ENCODE measurements at places on chromosomes 13 and 19.
A peak's percentile ranks its signal among the peaks of the same experiment; 100 is the strongest.

GRCh38 chr19:38449518-38449917 is 16.0 kb downstream of the RYR1 start:
- DNase-seq = no peak

- no peak for DNase-seq
Observed at GRCh38 chr13:74144269-74144668, 10.1 kb upstream of the KLF12 start.

DNA sequence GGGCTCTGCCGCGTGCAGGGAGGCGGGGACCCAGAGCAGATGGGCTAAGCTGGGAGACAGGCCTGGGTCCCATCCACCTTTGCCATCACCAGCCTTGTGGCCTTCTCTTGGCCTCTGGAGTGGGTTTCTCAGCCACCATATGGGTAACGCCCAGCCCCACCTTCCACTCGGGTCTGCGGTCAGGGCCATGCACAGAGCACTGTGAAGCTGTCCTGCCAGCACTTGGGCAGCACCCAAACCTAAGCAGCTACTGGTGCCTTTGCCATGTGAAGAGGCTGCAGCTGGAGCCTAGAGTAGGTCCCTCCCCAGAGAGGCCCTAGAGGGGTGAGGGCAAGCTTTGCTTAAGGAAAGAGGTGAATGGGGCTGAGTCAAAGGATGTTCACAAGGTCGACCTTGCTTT is 24.1 kb upstream of the NPAS1 start:
- DNase-seq = no peak

- DNase-seq = no peak
Observed at GRCh38 chr19:42284591-42285341, 15.7 kb downstream of the CIC start.

GRCh38 chr13:33034882-33035520 is 18.8 kb downstream of the KL start:
- DNase-seq = no peak

- DNase-seq = peak; percentile 23
Observed at GRCh38 chr19:46009530-46010510, 13.0 kb downstream of the PGLYRP1 start.

DNA sequence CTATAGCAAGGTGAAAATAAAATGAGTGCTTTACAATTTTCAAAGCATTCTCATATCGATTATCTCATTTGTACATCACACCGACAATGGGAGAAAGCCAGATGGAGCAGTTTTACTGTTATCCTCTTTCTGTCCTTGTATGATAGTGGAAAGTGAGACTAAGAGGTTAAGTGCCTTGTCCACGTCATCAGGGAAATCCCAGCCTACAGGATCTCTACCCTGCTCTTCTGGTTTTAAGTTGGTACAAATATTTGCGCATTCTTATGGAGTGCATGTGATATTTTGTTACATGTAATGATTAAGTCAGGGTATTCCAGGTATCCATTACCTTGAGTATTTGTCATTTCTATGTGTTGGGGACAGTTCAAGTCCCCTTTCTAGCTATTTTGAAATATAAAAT is 12.4 kb upstream of the ENOX1 start:
- DNase-seq = no peak

- DNase-seq = peak; percentile 96
Observed at GRCh38 chr19:29308977-29309590, 96.1 kb upstream of the UQCRFS1 start.

All from NCI-H187 treated with DMSO at 0.1 percent for 48 hours (cell line).